Pulmonary artery endothelial cell (primary cell): ENCODE measurements at places on chromosomes 6 and 20.

DNA sequence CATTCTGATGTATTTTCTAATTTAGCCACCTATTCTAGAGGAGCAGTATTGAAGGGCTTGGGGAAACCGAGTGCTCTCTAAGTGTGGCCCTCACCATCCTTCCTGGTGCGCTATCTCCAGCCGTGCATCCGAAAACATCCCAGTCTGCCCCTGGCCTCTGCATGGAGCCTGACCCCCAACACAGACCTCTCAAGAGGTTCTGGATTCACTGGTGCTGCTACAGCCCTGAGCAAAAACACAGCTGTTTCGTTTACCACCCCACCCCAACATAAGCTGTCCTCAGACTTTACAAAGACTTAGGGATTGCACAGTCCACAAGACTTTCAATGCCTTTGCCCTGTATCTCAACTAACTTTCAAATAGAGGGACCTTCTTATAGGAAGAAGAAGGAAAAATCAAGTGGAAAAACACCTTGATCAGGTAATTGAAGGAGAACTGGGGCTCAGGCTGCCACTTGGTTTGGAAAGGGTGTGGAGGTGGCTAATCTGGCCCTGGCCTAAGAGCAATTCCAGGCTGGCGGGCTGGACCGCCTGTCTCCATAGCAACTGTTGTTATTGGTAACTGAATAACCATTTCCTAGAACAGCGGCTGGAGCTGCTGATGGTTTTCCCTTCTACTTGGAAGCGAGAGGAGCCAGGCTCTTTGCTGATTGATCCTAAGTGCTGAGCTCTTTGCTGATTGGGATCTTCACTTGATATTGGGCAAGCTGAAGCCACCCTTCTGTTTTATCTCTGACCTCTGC, 90.2 kb upstream of the TOX2 start:
- DNase-seq: no peak

- DNase-seq: no peak
These were observed 30.5 kb upstream of the DLGAP4 start for GRCh38 chr20:36275441-36276189.

- no peak for DNase-seq
These were observed 39.7 kb downstream of the ZC3H12D start for GRCh38 chr6:149445095-149445466.

DNA sequence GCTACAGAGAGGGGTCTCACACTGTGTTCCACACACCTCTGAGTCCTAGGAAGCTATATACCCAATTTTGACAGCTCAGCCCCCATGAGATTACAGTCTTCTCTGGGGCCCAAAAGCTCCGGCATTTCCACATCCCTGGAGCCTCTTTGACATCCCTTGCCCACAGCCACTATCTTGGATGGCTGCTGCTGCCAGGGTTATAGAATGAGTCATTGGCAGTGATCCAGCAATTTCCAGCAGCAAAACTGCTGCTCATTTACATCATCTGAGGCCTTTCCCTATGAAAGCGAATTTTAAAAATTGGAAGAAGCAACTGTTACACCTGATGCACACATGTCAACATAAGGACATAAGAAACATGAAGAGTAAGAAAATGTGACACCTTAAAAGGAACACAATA, 590.7 kb downstream of the MEI4 start:
- peak; percentile 26 for DNase-seq

GRCh38 chr6:76275746-76276145, 203.3 kb upstream of the IMPG1 start:
- DNase-seq: no peak

DNA sequence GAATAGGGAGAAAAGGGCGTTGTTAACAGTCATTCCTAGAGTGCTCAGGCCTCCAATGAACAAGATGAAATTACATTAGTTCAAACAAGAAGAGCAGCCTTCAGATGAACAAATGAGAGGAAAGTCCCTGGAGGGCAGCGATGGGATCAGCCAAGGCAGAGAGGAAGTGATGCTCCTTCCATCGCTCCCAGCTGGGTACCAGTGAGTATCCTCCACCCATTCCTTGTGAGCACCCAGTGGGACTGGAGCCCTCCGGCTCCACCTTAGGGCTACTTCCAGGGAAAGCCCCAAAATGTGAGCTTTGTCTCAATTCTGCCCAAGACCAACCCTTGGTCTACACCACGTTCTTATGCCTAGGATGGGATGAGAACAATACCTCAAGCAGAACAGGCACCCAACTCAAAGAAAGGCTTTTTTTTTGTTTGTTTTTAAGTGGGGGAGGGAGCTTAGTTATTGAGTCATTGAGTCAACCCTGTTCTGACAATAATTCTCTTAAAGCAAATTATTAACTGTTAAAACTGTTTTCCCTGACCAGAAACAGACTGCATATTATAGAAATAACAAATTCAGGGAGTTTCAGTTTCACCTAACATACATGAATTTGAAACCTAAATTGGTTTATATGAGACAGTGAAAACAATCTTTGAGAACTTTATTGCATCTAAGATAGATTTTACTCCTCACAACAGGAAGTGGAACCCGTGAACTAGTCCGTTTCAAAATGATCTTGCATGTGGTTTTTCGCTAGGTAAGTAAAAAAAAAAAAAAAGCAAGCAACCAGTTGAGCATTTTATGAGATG, 106.9 kb downstream of the IPCEF1 start:
- no peak for DNase-seq
